ENCODE measurements at places on chromosomes 13 and 19. TPM values are rescaled to one million over a fixed set of nuclear protein-coding genes. Genes with fewer than 3 reads are reported as not detected.

DNA sequence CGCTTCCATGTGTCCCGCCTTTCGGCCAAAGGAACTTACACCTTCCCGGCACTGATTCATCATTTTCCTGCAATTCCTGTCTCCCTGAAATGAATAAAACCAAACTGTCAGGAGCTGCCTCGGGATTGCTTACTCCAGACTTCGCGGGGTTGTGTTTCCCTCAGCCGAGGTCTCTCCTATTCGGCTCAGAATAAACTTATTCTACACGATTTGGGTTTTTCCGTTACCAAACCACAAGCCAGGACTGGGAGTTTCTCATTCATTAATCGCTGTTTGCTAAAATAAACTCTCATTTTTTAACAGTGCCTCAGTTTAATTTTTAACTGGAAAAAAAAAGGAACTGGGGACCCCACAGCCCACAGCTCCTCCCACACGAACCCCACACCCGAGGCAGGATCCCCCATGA lies 667 bp downstream of the ZNF878 start:
- DNase-seq = peak; percentile 7

GRCh38 chr13:73975767-73976166 lies 158.4 kb downstream of the KLF12 start:
- DNase-seq = no peak

Gene LRFN3
- 17.3 TPM for total RNA-seq

Gene PPFIA3
- 2.6 TPM for total RNA-seq

GRCh38 chr13:48448285-48448958 lies 35.5 kb upstream of the LPAR6 start:
- DNase-seq = peak; percentile 70

- DNase-seq = no peak
Measured at GRCh38 chr13:24896061-24896460, 132.1 kb downstream of the RNF17 start.

Gene LRRC25
- not detected for total RNA-seq

Gene IER2
- 97.0 TPM for total RNA-seq
